Panc1 (cell line): ENCODE measurements at places on chromosomes 1 and 21.

GRCh38 chr1:155253208-155253607, 2.1 kb downstream of the ENTREP3 start:
- no peak for DNase-seq

GRCh38 chr1:153293851-153294250, 18.9 kb downstream of the PGLYRP3 start:
- DNase-seq: no peak

GRCh38 chr1:4424254-4424653, 230.2 kb upstream of the AJAP1 start:
- DNase-seq: no peak

DNA sequence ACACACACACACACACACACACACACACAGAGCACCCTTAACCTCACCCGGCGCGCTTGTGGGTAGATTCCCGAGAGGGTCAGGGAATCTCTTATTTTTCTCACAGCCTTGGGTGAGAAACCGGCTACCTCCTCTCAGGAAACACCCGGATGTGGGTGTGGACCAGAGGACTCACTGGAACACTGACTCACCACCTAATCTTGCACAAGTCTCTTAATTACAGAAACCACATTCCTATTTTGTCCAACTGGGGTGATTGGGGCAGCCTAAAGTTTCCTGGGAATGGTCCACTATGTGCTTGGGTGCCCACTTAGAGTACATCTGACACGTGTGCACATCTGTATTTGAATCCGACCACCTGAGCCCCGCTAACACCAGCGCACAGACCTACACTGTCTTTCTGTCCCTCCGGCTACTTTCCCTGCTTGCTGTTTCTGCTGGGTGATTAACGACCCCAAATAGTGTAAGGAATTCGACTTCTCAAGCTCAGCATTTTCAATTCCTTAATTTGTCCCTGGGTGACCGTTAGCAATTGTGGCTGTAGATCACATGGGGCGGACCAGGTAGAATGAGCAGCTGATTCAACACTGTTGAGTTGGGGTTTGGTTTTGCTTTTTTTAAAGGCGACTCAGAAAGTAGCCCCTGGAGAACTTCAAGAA, 14.0 kb upstream of the TBX15 start:
- no peak for DNase-seq

DNA sequence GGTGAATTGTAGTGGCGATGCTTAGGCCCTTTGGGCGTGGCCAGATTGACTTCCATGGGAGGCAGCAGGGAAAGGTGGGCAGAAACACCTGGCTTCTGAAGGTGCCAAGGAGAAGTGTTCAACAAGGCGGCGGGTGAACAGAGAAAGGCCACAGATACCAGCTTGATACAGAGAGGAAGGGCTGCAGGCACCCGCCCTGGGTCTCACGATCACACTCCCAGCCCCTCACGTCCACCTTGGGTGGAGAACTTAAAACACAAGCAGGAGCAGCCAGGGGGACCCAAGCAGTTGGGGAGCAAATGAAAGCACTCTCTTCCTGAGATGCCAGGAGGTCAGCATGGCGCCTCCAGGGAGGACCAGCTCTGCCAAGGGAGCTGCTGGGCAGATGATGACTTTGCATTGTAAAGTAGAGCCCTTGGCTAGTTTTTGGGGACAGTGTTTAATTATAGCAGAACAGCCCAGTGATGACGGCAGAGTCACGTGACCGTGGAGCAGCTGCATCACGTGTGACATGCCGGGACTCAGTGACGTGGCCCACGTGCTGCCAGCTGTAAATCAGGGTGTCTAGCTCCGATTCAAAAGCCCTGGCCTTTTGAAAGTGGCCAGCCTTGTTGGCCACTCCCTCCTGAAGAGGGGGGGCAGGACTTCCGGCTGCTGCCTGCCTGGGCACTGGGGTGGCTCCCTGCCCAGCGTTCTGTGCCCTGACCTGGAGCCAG, 19.0 kb downstream of the SLC37A1 start:
- no peak for DNase-seq

GRCh38 chr1:202036595-202037387, 26.4 kb downstream of the ELF3 start:
- no peak for DNase-seq

GRCh38 chr1:185895208-185895900, 161.2 kb downstream of the HMCN1 start:
- no peak for DNase-seq

DNA sequence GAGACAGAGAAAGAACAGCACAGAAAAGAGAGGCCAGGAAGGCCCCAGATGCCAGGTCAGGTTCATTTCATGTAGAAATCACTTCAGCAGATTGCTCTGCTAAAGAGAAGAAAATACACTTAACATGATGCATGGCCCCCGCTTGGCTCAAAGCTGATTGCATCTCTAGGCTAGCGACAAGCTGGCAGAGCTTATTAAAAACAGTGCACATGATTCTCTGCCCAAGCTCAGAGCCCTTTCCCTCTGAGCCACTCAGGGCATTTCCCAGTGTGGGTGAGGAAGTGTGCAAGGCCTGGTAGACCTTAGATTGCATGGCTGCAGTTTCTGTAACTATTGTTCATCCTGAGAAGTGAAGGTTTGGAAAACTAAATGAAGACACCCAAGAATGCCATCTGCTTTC, 3.3 kb upstream of the CAPN9 start:
- DNase-seq: no peak

- no peak for DNase-seq
These were observed 2.9 kb upstream of the LRRC8C start for GRCh38 chr1:89630048-89630447.

DNA sequence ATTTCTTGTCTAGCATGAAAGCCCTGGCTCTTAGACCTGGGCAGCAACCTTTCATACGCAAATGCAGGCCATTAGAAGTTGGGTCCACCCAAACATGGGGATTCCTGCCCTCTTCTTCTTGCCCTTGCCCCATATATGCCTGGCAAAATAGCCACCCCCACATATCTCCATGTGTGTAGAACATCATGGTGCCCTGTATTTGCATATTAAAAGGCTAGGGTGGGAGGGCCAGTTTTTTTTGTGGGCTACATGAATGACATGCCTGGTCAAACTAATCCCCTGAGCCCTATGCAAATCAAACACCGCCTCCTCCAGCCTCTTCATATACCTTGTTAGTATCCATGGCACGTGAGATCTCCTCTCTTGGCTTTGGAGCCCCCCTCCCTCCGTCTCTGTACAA, 24.7 kb downstream of the MFSD2A start:
- no peak for DNase-seq

GRCh38 chr1:205672970-205673369, 7.3 kb downstream of the SLC45A3 start:
- DNase-seq: no peak

DNA sequence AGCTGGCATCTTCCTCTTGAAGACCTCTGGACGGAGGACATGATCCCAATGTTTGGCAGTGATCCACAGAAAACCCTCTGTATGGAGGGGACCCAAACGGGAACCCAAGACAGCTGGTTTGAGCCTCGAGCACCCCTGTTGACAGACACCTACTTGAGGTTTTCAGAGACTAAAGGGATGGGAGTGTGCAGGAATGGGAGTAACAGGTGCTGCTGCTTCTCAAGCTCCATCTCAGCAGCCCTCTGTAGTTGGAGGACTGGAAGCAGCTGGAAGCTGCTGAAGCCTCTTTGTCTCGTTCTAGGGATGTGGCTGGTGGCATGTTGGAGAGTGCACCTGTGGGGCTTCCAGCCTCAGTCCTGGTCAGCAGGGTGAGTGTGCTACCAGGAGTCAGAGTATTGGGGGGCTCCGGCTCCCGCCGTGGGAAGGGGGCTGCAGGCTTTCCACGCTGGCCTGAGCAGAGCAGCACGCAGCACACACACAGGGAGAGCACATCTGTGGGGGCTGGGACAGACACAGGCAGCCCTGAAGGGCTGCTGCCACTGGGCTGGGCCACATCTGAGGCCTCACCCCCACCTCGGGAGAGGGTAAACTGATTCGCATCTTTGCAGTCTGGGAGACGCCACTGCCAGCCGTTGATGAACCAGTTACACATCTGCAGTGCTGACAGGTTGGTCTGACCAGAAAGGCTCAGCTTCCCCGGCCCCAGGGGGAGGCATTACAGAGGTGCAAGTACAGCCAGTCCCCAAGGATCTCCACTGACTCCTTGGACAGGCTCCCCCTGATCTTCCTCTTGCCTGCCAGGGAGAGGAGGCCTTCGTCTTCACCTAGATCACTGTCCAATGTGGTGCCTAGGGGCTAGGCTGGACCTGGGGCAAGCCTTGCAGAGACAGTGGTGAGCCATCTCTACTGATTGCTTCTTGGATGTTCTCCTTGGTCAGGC, 56.6 kb downstream of the ADSS2 start:
- DNase-seq: no peak

DNA sequence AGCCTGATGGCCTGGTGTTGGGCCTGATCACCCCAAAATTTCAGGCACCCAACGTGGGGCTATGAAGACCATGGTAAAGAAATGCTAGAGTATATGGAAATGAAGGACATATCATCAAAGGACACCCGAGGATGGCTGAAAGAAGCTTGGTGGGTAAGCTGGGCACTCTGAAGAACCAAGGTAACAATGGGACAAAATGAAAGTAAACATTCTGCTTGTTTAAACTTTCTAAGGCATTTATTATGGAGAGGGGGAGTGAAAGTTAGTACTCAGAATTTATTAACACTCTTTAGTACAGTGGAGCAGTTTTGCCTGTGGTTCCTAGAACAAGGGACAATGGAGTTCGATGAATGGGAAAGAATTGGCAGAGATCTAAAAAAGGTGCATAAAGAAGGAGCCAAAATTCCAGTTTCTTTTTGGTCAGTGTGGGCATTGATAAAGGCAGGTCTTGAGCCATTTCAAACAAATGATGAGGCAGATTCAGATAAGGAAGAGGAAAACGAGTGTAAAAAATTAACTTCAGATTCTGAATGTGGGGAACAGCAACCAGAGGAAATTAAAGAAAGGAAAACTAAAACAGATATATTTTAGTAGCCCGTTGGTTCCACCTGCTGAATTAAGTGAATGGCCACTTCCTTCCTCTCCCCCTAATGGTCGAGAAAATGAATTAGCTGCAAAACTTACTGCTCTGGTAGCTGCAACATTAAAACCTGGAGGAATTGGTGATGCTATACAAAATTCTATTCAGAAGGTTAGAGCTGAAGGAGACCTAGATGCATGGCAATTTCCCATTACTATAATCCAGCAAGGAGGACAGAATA, 8.4 kb upstream of the PM20D1 start:
- no peak for DNase-seq

DNA sequence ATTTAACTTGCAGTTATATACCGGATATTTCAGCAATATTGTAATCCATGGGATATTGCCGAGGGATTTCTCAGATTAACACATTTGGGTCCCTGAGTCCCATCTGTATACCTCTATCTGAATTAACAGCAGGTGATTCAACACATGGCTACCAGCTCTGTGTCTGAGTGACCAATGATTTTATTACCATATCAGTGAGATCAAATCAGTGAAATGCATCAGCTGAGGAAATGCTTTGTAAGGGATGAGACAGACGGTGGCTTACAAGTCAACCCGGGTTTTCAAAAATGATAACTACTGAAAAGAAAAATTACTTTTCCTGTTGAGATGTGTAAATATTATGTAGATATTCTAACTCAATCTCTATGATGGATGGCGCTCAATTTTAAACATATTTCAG, 504.1 kb upstream of the PKN2 start:
- DNase-seq: no peak

DNA sequence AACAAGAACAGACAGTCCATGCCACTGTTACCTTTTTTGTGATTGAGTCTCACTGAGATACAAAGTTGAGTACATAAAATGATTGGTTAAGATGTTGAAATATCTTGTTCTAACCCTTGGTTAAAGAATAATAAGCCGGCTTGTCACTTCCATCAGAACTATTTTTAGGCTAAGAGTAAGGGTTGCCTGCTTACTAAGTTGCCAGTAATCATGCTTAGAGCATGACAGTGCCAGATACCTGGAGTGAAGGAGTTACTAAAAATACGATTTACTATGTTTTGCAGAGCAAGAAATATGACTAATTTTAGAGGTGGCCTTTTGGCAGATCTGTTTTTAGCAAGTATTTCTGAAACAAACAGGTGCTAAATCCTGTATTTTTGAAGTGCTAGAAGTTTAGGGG, 6.0 kb downstream of the HUNK start:
- no peak for DNase-seq

GRCh38 chr1:15963363-15963967, 12.4 kb downstream of the ZBTB17 start:
- no peak for DNase-seq

GRCh38 chr1:164763098-164763497, 204.1 kb downstream of the PBX1 start:
- DNase-seq: no peak

DNA sequence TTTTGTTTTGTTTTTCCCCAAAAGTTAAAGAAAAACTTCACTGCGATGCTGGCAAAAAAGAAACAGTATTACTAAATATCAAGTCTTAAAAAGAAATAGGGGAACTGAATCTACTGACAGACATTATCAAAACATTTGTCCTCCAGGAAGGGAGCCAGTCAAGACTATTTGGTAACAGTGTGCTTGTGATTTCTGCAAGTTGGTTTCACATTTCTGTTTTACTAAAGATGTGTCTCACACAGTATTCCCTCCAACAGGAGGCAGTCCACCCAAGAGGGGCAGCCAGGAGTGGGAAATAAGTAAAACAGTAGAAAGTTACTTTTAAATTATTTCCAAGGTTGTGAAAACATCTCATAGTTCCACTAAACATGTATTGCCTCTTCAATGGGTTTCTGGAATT, 74.4 kb upstream of the SDC3 start:
- DNase-seq: no peak

- DNase-seq: no peak
These were observed 73.2 kb downstream of the CD58 start for GRCh38 chr1:116497656-116498055.

DNA sequence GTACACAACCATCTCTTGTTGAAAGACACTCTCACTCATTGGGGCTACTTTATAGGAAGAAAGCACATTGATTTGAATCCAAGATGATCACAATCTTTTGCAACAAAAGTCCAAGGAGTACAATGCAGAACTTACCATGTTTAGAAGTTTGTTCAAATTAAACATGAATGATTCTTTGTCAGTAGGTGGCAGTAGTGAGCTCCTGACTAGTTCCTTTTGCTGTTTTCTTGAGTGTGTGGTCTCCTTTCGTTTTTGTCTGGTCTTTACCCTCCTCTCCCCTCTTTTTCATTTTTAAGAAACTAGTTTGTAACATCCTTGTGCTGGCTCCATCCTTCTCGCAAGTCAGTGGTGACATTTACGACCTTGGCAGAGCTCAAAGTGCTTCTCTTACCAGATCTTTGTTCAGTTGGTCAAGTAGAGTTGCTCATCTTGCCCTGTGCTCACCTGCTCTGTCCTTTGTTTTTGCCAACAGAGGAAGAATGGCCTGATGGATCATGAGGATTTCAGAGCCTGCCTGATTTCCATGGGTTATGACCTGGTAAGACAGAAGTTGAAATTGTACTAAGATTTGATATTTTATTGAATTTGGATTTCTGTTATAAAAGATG, 35.7 kb upstream of the MTR start:
- peak; percentile 45 for DNase-seq

GRCh38 chr1:118244194-118244593, 59.2 kb upstream of the SPAG17 start:
- no peak for DNase-seq

DNA sequence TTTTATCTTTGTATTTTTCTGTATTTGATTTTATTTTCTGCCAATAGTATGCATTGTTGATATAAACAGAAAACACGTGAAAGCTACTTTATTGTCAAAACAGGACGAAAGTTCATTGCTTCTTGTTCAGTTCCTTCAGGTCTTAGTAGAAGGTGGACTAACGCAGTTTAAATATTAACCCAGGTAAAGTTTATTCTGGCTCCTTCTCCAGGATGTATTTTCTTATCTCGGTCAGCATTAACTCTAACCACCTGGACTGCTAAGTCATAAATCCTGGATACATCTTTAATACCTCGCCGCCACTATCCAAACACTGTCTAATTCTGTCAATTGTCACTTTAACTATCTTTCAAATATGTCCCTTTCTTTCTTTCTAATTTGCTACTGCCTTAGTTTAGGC, 5.7 kb upstream of the SOAT1 start:
- no peak for DNase-seq
